ENCODE measurements at places on chromosomes 7 and 10.

DNA sequence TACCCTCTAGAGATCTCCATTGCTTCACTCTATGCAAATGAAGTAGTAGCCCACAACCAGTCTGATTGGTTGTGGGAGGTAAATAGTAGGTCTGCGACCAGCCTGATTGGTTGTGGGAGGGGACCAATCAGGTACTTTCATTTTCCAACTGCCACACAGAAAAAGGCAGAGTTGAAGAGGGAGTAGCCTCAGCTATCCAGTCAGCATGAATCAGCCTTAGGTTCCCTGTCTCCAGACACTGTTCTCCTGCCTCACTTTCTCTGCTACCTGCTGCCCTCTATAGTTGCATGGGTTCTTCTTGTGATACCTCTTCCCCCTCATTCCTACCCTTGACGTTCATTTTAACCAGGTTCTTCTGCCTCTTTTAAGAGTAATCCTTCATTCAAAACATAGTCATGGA, 114.5 kb upstream of the LYZL1 start:
- no peak for DNase-seq

DNA sequence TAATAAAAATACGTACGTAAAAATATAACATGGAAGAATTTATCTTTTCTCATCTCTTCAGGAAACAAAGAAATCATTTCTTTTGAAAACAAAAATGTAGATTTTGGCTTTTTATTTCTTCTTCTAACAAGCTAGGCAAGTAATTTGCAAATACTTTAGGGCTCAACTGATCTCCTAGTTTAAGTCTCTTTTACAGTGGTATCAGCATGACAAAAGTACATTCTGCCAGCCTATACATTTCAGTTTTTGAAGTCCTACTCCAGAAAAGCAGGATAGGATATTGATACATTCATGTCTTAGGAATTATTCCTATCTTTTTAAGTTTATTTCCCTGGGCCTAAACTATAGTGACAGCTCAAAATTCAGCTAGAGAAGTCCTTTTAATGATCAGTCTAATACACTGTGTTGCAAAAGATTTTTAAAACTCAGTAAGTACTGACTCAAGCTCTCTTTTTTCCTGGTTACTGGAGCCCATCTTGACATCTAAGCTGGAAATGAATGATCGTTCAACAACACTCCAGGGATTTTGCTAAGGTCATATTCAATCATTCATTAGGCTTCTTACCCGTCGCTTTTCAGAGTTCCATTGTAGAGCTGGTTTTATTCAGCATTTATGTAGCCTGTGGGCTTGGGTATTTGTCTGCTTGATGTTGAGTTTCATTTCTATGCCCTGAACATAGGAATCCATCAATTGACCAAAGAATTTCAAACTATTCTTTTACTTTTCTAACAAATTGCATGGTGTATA, 12.2 kb upstream of the FAM53B start:
- no peak for DNase-seq

DNA sequence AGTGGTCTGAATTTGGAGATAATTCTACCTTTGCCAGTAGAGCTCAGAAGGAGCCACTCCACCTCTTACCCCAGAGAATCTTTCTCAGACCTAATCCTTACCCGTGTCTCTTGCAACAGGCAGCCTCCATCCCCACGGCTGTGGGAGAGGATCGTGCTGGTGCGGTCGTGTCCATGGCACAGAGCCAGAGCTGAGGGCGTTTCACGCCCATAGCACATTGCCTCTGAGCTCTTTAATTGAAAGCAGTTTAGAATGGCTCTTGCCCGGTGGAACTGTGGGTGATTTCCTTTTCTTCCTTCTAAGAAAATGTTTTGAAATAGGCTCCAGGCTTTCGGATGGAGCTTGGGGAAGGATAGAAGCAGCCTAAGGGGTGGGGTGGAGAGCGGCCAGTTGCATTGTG, 41.5 kb downstream of the PRF1 start:
- peak; percentile 32 for DNase-seq

- no peak for DNase-seq
These were observed 566.0 kb downstream of the SUGCT start for GRCh38 chr7:40700653-40701421.

- DNase-seq, result no peak
These were observed 132.8 kb downstream of the ARHGAP21 start for GRCh38 chr10:24590697-24591457.

- DNase-seq, result no peak
These were observed 165.2 kb downstream of the AUTS2 start for GRCh38 chr7:69763513-69763912.

- no peak for DNase-seq
These were observed 9.6 kb downstream of the PKD1L1 start for GRCh38 chr7:47938574-47939165.

- no peak for DNase-seq
These were observed 941 bp upstream of the LUC7L2 start for GRCh38 chr7:139358541-139359365.

GRCh38 chr10:70355051-70356021, 27.1 kb downstream of the LRRC20 start:
- DNase-seq, result no peak

DNA sequence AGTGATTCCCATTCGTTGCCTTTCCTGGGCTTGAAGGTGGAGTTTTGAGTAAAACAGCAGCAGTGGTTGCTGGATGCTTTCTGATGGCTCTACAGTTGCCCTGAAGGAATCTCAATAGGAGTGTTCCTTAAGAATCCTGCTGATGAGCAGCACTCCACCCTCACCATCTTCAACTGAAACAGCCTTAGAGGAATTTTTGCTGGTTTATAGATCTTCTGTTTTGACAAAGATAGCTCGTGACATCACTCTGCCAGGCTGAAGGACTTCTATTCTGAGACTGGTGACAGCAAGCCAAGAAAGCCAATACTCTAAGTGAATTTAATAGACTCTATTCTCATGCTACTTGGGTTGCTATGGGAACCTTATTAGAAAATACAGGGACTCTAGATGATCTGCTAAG, 1014.7 kb downstream of the NRG3 start:
- DNase-seq, result no peak

GRCh38 chr7:32774541-32774951, 117.0 kb downstream of the KBTBD2 start:
- DNase-seq, result no peak

DNA sequence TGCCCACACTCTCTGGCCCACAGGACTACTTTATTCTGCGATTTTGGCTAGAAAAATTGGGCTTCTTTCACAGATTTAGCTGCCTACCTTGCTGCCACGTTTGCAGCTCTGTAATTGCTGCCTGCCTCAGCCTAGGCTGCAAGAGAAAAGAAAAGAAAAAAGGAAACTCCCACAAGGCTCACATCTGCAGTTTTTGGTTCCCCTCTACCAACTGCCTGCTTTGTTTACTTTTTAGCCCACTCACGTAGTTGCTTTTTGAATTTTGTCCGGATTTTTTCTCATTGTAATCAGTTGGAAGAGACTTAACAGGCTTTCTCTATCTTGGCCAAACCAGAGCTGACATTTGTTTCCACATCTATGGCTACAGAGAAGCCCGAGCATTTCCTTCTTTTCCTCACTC, 24.3 kb downstream of the SUN3 start:
- DNase-seq, result no peak

GRCh38 chr7:3882782-3883181, 581.7 kb downstream of the SDK1 start:
- DNase-seq, result no peak

DNA sequence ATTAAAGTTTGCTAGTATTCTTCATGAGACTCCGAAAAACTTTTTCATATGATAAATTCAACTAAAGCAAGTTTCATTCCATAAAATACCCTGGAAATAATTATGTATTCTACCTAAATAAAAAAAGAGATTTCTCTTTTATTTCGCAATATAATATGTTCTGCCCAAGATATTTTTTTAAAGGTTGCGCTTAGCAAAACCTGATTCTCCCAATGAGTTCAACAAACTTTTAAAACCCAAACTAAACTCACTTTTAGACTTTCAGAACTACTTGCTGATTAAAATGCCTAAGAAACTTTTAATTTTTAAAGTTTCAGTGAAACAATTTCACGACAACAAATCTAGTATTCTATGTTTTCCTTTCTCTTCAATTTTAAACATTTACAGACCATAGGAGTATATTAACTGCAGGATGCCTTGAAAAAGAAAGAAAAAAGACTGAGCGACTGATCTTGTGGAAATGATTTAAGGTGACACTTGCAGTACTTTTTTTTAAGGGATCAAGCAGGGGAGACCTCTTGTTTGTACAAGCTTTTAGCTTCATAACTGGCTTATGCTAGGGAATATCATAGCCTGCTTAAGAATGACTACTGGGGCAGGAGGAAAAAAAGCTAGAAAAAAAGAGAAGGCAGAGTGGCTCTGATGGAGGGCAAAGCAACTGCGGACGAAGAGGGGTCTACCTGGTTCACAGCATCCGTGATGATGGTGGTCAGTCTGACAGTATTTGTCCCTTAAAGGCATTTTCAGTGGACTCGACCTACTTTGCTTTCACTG, 1.5 kb downstream of the ZNF800 start:
- DNase-seq, result no peak

DNA sequence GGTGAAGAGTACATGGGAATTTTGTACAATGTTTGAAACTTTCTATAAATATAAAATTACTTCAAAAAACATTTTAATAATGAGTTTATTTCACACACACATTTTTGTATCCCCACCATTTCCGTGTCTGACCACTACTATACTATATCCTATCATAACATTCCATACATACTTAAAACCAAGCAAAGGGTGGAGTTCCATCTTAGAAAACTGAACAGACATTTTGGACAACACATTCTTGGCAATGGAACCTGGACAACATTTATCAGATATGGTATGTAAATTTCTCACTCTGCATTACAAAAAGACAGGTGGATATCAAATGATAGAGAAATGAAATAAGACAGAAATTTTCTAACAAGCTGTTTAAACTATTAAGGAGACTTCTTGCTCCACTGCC, 168.9 kb downstream of the TWIST1 start:
- DNase-seq, result no peak

- DNase-seq, result no peak
These were observed 218 bp downstream of the GDI2 start for GRCh38 chr10:5813091-5813340.

DNA sequence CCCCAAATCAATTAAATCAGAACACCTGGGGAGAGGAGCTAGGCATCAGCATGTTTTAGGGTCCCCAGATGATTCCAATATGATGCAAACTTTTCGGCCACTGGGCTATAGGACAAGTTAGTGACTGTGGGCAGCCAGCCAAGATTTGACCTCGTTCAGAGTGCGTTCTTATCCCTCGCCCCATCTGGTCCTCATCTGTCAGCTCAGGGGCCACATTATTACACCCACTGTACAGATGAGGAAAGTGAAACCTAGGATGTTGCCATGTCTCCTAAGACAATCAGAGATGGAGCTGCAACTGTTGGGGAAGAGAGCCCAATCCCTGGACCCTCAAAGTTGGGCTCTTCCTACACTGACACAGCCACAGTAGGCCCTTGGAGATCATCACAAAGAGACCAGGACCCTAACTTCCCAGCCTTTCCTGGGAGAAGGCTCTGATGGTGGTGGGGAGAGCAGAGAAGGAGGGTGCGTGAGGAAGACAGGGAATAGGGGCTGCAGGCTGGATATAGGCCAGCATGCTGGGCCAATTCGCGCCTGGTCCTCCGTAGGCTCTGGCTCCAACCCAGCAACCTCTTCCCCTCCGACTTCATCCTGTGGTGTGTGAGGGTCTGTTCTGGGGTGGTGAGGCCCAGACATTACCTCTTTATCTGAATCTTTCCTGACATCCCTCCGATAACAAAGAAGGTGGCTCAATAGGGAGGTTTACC, 109.4 kb upstream of the ZMIZ1 start:
- DNase-seq, result no peak

- DNase-seq, result no peak
These were observed 18.2 kb downstream of the MYOZ1 start for GRCh38 chr10:73623056-73623455.

- no peak for DNase-seq
These were observed 45.2 kb upstream of the NPFFR1 start for GRCh38 chr10:70328967-70329366.

DNA sequence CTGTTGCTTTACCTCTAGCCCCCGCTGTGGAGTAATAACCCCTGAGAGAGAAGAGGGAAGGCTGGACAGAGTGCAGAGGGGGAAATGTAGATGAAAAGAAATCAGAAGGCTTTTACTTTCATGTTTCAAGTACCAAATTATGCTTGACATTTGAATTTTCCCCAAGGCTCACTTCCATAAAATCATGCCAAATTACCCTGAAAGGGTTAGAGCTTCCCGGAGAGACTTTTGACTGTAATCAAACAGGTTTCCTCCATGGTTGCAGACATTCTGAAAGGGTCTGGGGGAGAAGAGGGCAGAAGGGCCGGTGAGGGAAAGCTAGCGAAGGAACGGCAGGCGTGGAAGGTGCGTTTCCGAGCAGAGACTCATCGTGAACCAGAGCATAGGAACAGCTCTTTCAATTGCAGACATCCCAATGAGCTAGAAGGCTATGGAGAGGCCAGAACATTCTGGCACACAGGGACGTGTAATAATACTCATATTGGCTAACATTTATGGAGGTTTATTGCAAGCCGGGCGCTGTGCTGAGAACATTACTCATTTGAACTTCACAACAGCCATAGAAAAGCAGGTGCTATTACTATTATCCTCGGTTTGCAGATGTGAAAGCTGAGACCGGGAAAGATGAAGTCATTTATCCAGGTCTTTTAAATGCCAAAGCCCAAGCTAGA, 620.8 kb upstream of the AUTS2 start:
- no peak for DNase-seq

DNA sequence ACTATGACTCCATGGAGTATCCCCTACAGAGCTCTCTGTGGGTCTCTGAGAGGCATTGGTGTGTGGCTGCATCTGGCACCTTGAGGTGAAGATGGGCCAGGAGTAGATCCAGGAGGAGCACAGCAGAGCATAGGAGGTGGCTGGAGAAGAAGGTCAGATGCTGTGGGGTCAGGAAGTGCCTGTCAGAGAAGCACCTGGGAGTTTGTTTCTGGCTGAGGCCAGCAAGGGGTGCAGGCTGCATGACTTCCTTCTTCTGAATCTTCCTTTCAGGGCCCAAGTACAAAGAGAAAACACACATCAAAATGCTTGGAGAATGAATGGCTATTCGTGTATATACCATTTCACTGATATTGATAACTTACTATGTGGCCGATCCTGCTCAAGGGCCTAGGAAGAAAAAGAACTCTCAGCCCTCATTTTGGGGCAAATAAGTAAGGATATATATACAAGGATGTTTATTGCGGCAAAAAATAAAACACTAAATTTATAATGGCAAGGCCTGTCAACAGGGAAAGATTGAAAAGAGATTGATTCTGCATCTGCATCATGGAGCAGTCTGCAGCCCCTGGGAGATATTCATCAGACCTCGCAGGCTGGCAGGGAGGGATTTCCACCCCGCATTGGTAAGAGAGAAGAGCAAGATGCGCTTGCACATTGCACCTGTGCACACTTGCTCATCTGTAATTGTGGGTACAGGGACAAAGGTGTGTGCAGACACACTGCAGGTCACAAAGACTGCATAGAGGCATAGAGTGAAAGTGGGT, 39.2 kb downstream of the PTPRE start:
- no peak for DNase-seq

DNA sequence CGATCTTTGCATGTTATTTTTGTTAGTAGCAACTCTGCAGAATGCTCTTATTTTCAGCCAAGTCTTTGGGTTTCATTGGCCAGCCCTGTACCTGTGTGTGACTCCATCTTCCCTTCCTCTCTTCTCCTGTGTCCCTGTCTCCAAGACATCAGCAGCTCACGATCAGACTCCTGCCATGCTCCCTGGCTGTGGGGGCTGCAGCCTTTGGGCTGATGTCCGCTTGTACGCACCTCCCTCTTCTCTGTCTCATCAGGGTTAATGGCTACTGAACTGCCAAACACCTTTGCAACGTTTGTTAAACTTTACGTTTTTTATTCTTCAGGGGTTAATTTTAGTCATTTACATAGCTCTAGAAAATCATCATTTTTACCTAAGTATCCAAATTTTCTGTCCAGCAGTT, 103.5 kb upstream of the RET start:
- no peak for DNase-seq
